Fibroblast of upper back skin (primary cell): ENCODE measurements at places on chromosomes 7 and 10.

DNA sequence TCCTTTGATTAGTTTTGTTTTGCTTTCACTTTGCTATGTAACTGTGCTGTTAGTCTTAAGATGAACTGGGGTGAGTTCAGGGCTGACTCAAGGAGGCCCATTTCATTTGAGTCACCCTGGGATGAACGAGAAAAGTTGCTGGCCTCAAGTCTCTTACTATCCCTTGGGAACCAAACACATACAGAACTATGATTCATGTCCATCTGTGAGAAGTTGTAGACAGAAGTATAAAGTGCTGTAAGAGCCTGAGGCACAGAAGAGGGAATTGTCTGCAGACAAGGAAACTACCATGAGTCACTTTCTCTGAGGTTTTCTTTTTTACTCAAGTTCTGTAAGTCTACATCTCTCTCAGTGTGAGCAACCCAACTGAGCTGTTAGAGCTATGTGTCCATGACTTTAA lies 179.8 kb upstream of the CSTF2T start:
- DNase-seq: peak; percentile 99

GRCh38 chr10:90347239-90347638 lies 510.6 kb downstream of the HTR7 start:
- no peak for DNase-seq

DNA sequence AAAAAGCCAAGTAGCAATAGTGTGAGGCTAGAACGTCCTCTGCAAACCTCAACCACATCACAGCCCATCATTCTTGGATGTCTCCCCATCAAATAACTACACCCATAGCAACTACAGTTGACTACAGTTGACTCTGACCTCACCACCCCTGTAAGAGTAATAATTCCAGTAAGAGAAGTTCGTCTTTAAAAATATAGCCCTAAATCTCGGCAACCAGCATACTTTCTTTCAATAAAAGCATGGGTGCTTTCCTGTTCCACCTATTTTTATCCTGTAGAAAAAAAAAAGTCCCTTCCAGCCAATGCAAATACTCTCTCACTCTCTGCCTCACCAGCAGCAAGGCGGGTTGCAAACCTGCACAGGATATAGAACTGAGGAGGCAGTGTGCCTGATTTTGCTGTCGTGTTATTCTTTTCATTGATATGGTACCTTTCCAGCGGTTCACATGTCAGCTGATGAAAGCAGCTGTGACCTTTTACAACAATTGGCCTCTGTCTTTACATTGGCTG lies 187.5 kb upstream of the NFE2L3 start:
- DNase-seq: no peak

- DNase-seq: no peak
Measured at GRCh38 chr10:99698504-99699080, 33.3 kb downstream of the COX15 start.

- peak; percentile 58 for DNase-seq
Measured at GRCh38 chr10:52779541-52780390, 7.2 kb upstream of the MBL2 start.

GRCh38 chr10:120421250-120421649 lies 35.8 kb upstream of the PLPP4 start:
- no peak for DNase-seq

GRCh38 chr10:132384618-132385388 lies 12.2 kb upstream of the PWWP2B start:
- DNase-seq: no peak

DNA sequence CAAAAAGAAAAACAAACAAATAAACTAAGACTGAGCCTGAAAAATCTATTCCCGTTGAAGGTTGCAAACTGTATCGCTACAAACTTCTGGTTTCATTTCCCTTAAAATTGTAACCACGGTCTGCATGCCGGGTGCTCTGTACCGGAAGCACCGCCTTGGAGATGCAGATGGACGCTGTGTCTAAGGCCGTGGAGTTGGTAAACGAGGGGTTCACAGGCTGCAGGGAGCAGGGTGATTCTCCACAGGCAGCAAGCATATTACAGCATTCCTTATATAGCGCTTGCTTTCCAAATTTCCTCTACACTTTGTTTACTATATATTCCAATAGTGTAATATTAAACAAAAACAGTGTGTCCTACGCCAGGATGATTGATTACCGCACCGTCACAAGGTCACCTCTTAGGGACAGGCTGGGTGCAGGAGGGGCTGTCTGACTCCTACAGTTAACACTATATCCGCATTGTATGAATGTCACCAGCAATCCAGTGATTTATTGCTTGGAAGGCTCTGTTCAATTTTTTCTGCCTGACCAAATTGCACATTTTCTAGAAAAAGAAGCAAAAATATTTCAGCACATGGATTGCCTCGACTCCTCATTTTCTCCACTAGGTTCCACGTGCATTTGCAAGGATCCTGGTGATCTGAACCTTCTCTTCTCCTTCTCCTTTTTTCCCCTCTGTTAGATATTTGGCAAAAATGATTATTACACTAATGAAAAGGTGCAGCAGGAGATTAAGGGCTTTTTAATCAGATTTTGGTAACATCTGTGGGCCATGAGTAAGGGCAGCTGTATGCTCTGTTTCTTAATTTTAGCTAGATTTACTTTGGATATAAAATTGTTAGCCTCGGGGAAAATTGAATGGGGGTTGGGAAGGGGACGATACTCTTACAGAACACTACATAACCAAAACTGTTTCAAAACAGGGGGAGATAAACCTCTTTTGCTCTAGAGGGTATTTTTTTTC lies 325.8 kb upstream of the MGMT start:
- no peak for DNase-seq
